ENCODE measurements at places on chromosomes 4 and X.

- peak; percentile 34 for DNase-seq
These were observed 9.7 kb upstream of the SEC24D start for GRCh38 chr4:118845552-118846050.

DNA sequence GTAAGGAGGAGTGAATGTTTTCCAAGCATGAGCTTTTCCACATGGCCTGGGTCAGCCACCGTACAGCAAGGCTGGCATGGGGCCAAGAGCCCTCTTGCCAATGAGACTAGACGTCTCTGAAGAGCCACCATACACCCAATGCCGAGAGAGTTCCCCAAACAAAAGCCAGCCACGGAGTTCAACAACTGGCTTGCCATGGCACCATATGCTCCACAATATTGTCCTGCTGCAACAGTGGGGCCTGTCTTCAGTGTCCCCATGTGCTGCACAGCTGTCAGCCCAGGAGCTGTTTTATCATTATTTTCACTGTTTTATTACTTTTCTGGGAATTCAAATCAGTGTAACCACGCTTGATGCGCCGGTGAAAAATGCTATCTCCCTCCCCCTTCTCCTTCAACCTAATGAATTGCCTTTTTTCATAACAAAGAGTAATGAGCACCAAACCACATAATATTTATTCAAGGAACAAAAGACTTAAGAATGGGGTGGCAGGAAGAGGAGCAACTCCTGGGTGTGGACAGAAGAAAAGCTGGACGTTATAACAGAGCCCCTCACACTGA, 18.4 kb downstream of the MAML3 start:
- peak; percentile 42 for DNase-seq

DNA sequence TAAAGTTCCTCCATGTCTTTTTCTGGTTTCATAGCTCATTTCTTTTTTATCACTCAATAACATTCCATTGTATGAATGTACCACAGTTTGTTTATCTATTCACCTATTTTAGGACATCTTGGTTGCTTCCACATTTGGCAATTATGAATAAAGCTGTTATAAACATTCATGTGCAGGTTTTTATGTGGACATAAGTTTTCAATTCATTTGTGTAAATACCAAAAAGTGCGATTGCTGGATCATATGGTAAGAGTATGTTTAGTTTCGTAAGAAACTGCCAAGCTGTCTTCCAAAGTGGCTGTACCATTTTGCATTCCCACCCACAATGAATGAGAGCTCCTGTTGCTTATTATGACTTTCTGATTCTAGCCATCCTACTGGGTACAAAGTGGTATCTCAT, 36.3 kb upstream of the ZFX start:
- no peak for DNase-seq

DNA sequence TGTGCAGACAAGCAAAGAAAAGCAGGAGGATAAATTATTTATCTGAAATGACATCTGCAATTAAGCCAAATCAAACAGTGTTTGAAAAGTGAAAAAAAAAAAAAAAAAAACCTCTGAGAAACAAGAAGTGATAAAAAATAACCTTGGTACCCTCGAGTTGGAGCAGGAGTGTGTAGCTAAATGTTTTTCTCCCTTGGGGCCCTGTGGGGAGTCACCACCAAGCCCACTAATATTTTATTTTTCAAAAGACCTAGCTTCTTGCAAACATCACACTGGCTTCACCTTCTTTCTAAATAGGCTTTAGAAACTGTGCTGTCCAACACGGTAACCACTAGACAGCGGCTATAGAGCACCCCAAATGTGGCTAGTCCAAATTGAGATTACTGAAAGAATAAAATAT, 47.7 kb downstream of the SNX25 start:
- no peak for DNase-seq

DNA sequence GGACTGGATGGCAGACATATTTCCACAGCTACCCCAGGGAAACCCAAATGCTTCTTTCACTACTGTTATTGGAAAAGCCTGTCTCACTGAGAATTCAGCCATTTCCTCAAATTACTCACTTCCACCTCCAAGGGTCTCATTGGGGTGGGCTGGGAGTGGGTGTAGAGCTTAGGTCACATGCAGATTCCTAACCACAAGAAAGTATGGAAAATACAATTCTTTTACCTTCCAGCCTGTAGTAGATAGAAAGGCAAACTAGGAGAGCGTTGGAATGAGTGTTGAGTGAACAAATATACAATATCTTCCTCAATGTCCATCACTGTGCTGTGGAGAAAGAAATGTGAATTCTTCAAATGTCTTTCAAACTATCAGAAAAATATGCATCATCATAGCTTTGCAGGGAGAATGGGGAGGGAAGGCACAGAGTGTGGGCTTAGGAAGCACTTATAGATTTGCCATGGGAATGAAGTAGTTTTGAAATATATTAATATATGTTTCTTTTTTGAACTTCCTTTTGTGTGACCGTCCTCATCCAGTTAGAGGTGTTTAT, 245.3 kb upstream of the JADE1 start:
- DNase-seq, result no peak

DNA sequence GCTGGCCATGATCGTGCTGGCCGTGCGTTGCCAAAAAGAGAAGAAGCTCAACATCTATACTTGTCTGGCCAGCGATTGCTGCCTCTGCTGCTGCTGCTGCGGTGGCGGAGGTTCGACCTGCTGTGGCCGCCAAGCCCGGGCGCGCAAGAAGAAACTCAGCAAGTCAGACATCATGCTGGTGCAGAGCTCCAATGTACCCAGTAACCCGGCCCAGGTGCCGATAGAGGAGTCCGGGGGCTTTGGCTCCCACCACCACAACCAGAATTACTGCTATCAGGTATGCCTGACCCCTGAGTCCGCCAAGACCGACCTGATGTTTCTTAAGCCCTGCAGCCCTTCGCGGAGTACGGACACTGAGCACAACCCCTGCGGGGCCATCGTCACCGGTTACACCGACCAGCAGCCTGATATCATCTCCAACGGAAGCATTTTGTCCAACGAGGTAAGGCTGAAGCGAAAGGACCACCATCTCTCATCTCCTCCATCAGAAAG, 3.3 kb downstream of the PCDH10 start:
- peak; percentile 13 for DNase-seq

DNA sequence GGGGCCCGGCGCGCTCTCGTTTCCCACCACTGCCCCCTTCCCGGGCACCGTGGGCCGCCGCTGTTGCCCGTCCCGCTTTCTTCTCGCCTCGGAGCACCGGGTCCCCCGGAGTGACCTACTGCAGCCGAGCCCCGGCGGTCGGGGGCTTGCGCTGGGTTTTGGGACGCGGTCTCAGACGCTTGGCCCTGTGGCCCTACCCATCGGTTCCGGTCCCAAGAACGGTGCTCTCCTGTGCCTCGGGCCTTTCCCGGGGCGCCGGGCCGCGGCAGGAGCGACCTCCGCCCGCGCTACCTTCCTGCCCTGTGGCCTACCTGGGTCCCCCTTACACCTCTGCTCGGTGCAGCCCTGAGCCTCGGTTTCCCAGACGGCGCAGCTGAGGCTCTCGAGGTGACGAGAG, 21.6 kb upstream of the HMX1 start:
- DNase-seq, result no peak

DNA sequence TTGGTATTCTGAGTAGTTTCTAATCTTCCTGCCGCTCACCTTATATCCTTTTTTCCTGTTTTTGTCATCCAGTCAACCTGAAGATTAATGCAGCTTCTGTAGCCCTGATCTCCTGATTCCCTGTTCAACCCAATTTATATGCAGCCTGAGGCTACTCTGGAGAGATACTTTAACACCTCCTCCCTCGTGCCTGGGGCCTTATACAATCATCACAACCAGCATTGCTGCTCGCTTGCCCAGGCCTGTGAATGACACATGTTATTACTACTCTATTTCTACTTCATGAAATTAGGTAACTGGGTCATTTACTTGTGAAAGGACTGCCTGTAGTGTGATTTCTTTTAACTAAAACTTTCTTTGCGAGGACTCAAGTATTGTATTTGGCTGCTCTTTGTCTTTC, 33.7 kb upstream of the WDR17 start:
- no peak for DNase-seq

Data from muscle of leg (tissue), 16 donors.